Central memory CD4-positive, alpha-beta T cell (primary cell): ENCODE measurements at places on chromosomes 3 and 15.
A peak's percentile ranks its signal among the peaks of the same experiment; 100 is the strongest.

GRCh38 chr3:45409921-45410320 is 21.5 kb downstream of the LARS2 start:
- DNase-seq = no peak

- DNase-seq = no peak
Measured at GRCh38 chr3:112633757-112634156, 7.2 kb downstream of the CCDC80 start.

GRCh38 chr3:52065264-52065756 is 8.9 kb upstream of the DUSP7 start:
- no peak for DNase-seq

GRCh38 chr3:19427422-19428149 is 279.3 kb downstream of the KCNH8 start:
- no peak for DNase-seq

DNA sequence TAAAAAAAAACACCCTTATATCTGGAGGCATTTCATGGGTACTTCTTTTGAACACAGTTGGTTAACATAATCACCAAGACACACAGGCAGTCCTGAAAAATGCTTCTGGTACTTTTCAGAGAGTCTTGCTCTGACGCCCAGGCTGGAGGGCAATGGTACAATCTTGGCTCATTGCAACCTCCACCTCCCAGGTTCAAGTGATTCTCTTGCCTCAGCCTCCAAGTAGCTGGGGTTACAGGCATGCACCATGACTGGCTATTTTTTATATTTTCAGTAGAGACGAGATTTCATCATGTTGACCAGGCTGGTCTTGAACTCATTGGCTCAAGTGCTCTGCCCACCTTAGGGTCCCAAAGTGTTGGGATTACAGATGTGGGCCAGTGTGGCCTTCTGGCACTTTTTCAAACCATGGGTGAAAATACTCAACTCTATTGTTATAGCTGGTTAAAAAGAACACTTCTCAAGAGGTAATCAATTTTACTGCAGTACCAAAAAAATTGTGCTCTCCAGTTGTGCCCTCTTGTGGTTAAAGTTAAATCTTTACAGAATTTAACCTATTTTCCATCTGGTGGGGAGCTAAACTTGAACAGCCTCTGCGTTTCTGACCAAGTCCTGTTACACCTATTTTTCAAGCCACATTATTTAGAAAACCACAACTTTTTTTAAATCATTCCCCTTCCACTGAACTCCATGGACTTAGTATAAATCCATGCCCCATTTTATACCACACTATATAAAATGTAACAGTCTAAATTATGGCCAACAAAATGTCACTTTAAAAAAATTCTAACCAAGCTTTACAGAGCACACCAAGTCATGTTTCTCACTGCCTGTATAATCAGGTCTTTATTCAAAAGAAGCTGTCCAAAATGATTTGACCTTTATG is 1.2 kb upstream of the SNAPC5 start:
- DNase-seq = peak; percentile 50

DNA sequence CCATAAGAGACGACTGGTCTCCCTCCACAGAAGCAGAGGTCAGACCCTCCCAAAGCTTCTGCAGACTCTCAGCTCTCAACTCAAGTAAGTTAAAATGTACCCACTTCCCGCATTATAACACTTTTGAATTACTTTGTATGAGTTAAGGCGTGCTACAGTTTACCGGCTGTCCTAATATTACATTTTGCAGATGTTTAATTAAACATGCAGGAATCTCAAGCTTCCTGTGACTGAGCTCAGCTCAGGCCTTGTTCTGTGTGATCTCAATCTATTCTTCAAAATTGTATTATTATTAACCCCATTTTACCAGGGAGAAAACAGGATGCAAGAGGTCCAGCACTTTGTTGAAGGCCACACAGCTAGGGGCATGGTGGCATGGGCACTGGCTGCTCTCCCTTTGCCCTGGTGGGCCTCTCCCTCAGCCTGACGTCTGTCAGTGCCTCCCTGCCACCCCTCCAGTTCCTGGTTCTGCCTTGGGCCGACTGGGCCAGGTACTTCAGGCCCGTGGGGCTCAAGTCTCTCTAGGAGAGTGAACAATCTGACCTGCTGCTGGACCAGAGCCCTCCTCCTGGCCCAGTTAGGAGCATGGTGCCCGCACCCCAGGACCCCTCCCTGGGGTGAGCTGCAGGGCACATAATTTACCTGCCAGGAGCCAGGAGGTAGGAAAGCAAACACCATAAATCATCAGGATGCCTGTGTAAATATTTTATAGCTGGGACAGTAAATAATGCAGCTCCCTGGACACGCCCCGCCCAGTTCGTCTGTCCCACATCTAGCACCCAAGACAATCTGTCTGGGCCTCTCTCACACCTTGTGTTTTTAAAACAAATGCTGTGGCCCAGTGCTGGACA is 14.9 kb upstream of the RFT1 start:
- no peak for DNase-seq

- DNase-seq = no peak
Measured at GRCh38 chr15:32664796-32665195, 23.3 kb downstream of the SCG5 start.

- no peak for DNase-seq
Measured at GRCh38 chr3:67472674-67473201, 181.7 kb downstream of the SUCLG2 start.

DNA sequence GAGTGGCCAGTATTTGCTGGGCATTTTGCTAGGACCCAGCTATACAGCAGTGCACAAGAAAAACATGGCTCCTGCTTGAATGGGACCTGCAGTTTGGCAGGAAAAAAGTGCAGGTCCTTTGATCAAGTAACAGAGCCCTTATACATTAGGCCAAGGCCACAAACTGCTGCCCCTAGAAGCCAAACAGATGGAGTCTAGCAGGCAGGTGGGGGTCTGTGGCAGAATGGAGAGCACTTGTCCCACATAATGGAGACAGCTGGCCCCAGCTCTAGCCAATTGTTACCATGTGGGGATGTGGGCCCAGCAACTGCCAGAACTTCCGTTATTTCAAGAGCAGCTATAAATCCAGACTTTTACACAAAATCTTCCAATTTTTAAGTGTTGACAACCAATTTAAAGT is 79.3 kb downstream of the SHQ1 start:
- DNase-seq = no peak

DNA sequence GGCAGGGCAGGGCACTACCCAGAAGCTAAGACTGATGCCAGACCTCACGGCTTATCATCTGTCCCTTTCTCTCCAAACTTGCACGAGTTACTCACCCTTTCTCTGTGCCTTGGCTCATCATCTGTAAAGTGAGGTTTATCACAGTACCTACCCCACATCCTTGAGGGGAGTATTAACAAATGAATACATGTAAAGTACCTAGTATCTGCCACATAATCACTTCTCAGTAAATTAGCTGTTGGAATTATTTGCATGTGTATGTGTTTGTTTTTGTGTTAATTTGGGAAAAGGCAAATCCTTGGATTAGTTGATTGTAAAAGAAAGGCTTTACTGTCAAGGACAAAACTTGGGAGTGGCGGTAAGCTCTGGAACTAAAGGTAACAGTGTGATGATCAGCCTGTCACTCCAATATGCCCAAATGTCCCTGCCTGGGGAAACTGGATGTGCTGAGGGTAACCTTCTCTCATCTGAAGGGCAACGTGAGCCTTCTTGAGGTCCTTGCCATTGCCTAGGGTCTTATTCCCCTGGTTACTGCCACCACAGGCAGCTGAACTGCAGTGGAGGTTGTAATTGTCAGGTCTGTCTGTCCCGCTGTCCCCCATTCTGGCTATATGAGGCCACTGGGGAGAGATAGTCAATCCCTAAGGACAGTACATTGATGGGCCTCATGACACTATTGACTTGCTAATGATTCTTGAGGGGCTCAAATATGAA is 269.4 kb downstream of the CLSTN2 start:
- no peak for DNase-seq

- no peak for DNase-seq
Measured at GRCh38 chr3:114057011-114057347, 442 bp downstream of the QTRT2 start.

DNA sequence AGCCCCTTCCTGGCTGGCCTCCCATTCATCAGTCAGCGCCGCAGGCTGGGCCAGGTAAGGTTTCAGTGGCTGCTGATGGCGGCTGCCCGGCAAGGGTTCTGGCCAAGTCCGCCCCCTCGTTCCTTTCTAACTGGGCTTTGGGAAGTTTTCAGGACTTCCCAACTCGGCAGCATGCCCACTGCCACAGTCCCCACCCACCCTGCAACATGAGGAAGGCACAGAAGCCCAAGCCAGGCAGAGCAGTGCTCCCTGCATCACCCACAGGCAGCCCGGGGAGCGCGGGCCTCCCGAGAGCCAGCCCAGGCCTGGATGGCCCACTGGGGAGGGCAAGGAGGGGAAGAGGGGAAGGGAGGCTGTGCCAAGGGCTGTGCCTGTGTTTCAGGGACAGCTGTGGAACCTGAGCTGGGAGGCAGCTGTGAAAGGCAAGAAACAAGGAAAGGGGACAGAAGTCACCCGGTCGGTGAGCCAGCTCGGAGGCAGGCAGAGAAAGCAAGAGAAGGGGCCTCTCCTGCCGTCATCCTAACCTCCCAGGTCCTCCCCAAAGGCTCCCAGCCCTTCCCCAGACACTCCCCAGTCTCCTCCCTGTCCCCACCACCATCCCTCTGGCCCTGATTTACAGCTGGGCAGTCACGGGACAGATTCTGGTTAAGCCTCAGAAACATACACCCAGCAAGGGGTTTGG is 73.9 kb downstream of the CPN2 start:
- no peak for DNase-seq

- DNase-seq = no peak
Measured at GRCh38 chr3:71111784-71112440, 471.6 kb downstream of the FOXP1 start.

DNA sequence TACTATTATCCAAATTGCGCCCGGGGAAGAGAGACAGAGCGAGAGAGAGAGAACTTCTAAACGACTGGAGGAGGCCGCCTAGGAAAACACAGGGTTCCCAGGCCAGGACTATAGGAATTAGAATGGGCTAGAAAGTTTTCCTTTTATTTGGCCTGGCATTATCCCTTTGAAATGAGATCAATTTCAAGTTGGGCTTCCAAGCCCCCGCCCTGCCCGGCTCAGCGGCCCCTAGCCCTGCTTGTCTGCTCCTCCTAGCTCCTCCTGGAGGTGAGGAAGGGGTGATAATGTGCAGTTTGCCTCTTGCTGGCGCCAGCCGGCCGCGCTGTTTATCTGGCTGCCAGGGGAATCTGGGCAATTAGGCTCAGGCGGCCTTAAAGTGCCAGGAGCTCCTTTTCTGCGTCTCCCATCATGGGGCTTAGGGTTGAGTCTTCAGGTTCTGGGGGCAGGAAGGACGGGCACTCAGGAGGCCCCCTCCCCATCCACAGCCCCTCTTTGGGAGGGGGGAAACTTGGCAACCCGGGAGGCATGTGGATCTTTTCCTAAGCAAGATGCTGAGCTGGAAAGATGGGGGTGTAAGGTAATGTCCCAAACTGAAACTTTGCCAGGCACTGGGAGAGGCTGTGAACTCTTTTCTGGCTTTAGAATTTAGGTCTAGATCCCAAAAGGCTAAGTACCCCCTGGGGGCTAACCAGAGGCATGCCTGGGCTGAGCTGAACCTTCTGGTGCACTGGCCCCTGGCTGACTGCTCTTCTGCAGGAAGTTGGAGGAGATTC is 5.5 kb downstream of the SMAD6 start:
- no peak for DNase-seq

DNA sequence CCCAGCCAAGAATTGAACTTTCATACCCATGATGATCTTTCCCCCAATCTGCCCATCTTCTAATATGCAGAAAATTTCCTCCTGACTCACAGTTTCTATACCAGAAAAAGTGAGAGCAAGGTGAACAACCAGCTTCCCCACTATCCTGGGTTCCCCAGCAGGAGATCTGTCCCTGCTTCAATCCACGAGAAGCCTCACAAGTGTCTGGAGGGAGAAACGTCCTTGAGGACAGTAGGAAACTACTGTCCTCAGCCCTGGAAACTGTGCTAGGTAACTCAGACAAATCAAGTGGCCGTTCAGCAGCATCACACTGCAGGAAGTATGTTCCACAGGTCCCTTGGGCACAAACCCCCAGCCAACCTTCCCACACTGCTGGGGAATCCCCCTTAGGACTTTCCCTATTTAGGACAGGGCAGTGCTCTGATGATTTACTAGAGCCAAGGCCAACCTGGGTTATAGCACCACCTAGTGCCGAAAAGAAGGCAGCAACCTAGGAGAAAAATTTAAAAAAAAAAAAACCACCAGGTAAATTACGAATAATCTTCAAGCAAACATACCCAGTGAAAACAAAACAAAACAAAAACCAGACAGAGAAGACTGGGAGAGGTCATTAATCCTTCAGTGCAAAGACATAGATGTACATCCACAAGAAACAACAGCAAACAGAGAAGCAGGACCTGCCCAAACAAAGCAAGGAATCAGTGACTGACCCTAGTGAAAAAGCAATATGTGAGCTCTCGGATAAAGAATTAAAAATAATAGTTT is 36.0 kb downstream of the MORC1 start:
- peak; percentile 1 for DNase-seq

GRCh38 chr3:94607778-94608177 is 544.9 kb downstream of the NSUN3 start:
- no peak for DNase-seq

GRCh38 chr3:127512256-127512655 is 78.3 kb downstream of the TPRA1 start:
- DNase-seq = no peak

DNA sequence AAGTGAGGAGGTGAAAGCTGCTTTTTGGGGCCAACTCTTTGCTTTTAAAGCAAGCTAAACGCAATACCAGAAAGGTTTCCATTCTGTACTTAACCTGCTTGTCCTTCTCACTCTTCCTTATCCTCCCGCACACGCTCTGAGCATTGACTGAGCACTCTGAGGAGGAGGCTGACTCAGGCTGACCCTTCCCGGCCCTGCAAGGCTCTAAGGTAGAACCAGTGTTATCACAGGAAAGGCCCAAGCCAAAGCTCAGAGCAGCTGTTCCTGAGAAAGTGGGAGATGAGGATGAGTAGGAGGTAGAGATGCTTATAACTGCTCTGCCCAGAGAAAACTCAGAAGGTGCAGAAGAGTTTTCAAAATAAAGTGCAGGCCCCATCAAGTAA is 2.3 kb downstream of the B3GNT5 start:
- no peak for DNase-seq

DNA sequence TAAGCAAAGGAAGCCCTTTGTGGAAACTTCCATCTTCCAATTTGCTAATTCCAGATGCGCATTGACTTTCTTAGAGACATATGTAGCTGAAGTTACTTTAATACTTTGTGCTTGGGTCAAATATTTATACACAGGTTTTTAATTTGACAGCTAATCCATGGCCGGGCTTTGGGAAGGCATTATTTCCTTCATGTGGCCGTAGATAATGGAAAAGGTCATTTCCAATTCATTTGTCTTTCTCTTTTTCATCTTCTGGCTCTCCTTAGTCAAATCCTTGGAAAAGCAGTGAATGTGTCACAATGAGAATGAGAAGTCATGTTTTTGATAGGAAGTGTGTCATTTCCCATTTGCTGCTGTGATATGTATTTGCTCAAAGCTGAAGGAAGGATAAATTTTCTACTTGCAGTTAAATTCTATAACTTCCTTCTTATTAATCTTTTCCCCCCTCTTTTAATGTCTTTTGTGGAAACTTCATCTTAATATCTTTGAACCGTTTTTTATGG is 323.3 kb downstream of the CLSTN2 start:
- no peak for DNase-seq

GRCh38 chr15:70308011-70308734 is 210.5 kb upstream of the TLE3 start:
- DNase-seq = no peak
